Colonic mucosa (tissue), 4 donors: ENCODE measurements at places on chromosomes 5 and 9.

- DNase-seq, result no peak
Observed at GRCh38 chr5:40033411-40033810, 608.6 kb upstream of the DAB2 start.

- no peak for DNase-seq
Observed at GRCh38 chr9:69945671-69946141, 97.9 kb upstream of the MAMDC2 start.

DNA sequence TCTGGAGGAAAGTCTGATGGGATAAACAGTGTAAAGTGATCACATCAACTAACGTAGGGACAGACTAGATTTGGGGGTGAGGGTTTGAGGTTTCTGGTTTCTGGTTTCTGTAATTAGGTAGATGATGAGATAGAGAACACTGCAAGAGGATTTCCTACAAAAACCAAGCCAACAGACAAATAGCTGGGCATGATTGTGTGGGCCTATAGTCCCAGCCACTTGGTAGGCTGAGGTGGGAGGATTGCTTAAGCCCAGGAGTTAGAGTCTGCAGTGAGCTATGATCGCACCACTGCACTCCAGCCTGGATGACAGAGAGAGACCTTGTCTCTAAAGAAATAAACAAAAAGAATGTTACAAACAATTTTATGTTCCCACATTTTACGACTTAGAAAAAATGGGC is 34.4 kb upstream of the RNU6ATAC start:
- no peak for DNase-seq

DNA sequence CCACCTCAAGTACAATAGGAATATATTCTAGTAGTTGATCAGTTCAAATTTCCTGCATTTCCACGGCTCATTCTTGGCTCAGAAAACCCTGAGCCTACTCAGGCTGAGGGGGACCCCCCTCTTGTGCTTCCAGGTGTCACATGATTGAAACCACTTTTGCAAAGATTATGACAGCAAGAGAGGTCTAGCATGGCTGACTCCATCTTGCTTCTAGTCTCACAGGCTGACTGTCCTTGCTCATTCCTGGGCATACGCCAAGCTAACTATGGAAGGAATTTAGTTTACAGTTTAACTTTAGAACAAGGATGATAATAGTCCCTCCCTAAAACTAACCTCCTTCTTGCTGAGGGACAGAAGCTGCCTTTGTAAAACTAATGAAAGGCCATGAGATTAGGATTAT is 154.1 kb downstream of the SNX18 start:
- no peak for DNase-seq

- no peak for DNase-seq
Observed at GRCh38 chr9:122348288-122348777, 22.5 kb upstream of the PTGS1 start.

GRCh38 chr5:180097926-180098325 is 26.4 kb upstream of the RNF130 start:
- DNase-seq, result no peak

DNA sequence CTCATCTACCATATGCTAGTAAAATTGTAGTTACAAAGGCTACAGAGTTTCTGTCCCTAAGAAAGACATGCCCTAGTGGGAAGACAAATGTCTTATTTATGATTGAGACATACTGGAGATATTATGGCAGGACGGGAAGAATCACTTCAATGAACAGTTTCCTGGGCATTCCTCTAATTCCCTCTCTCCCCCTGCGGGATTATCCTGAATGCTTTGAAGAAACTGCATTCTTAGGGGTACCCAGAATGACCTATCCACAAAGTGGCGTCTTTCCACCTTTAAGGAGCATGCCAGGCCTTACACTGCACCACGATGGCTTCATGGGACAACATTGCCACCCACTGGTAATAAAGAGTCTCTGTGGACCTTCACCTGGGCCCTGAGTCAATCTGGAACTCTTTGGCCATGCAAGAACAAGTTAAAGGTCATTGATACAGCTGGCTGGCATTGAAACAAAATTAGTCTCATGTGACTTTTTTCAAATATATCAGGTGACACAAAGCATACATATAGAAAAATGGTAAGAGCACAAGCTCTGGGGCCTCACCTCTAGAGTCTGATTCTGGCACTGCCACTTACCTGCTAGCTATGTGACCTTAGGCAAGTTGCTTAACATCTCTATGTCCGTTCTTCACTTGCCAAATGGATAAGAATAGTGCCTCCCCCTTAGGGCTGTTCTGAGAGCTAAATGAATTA is 32.0 kb downstream of the ANKRD55 start:
- DNase-seq, result peak; percentile 57

DNA sequence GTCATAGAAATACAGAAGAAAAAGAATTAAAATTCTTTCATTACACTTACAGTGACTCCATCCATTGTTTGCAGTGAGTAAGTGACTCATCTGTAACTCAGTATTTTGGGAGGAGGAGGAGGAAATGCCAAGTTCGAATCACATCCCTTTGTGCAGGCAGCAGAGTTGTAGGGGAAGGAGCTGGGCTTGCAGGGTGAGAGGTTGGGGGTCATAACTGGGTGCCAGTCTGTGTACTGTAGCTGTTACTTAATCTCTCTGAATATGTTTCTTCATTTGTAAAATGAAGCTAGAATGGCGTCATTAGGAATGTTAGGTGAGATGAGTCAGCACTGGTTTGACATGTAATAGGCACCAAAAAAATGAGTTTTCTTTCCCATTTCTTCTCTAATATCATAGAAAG is 235.7 kb upstream of the ADAMTSL1 start:
- DNase-seq, result no peak

DNA sequence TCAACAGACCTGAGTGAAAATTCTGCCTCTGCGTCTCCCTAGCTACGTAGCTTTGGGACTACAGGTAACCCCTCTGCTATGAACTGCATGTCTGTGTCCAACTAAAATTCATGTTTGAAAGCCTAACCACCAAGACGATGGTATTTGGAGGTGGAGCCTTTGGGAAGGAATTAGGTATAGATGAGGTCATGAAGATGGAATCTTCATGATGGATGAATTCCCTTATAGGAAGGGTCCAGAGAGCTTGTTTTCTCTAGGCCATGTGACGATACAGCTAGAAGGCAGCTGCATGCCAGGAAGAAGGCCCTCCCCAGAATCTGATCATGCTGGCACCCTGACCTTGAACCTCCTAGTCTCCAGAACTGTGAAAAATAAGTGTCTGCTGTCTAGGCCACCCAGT is 296.4 kb downstream of the SLIT3 start:
- no peak for DNase-seq

- DNase-seq, result no peak
Observed at GRCh38 chr5:86095092-86095491, 522.6 kb upstream of the COX7C start.

GRCh38 chr5:102807878-102808502 is 52.9 kb downstream of the PAM start:
- DNase-seq, result no peak

DNA sequence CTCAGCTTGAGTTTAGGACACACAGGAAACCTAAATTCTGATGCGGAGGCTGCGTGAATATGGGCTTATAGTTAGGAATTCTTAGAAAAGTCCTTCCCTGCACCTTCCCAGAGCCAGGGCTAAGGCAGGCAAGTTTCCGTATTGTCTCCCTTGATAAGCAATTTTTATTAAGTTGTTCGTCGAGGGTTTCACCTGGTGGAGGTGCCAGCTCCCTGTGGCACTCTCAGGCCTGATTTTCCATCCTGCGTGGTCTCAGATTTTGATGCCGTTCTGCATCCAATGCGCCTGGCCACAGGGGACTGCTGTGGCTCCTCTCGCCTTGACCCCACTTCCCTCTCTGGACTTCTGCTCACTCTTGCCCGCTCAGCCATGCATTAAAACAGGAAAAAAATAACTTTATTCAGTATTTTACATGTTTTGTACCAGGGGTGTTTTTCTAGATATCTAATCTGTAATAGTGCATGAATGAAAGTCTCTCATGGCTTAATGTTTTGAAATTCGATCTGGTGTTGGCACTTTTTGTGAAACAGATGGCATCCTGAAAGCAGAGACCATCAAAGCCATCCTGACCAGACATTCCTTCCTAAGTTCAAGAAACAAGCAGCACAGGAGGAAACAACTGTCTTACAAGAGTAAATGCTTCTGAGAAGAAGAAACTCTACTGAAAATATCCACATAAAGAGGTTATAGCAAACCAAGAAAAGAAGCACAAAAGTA is 50.7 kb downstream of the TRIP13 start:
- DNase-seq, result no peak

DNA sequence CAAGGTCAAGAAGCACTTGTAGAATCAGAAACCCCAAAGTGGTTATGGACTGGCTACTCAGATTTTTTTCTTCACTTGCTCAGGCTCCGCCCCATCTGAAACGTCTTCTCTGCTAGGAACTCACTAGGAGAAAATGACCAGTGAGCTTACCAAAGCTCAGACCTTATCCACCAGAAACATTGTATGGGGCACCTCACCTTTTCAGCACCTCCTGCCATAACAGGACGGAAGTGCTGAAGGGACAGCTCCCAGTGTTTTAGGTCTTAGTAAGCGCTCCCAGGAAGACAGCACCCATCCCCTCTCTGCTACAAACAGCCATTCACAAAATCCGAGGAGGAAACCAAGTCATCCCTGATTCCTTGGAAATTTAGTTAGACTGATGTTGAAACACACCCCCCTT is 1.2 kb upstream of the GABRA1 start:
- no peak for DNase-seq

- peak; percentile 39 for DNase-seq
Observed at GRCh38 chr5:148957591-148958202, 105.2 kb downstream of the SH3TC2 start.

DNA sequence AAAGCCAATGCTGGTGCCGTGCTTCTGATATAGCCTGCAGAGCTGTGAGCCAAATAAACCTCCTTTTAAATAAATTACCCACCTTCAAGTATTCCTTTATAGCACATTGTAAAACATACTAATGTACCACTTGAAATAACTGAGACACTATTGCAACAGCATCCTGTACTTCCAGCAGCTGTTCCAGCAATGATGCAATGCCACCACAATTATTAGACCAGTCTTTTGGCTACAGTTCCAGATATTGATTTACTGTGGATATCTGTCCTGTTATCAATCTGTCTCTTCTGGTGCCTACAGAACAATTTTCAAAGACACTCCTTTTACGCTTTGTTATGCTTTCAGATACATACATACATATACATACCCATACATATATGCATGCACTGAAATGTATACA is 567.9 kb downstream of the TAF11L14 start:
- DNase-seq, result no peak

DNA sequence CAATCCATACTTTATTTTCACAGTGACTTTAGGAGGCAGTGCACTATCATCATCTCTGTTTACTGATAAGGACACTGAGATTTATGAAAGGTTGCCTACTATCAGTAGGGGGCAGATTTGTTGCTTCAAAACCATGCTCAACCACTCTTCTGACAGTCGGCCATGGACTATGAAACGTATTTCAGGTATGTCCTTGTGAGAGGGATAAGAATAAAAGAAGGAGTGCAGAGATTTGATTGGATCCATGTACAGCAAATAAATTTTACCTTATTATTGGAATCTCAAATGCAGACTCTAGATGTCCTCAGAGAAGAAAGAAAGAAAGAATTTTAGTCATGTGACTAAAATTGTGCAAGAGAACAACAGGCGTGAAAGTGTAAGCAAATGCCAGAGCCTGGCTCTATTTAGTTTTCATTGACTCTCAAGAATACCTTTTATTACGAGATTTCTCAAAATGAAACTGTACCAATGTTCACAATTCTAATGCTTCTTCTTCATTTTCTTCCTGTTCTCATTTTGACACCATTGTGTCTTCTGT is 296.6 kb upstream of the RASA1 start:
- no peak for DNase-seq

DNA sequence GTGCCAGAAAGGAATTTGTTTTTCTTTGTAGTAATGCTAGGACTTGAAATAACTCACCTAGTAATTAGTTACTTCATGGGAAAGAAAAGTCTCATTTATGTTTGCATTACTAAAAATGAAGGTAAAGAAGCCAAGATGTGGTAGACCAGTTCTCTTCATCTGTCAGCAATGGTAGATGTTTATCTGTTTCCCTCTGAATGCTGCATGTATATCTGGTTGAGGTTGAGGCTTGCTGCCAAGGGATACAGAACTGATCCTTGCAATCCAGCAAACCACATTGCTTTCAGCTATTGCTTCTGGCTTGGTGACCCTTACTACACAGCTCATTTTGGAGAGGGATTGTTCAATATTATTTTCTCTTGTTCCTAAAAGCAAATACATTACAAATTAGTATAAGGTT is 73.6 kb downstream of the ZNF474 start:
- DNase-seq, result no peak

DNA sequence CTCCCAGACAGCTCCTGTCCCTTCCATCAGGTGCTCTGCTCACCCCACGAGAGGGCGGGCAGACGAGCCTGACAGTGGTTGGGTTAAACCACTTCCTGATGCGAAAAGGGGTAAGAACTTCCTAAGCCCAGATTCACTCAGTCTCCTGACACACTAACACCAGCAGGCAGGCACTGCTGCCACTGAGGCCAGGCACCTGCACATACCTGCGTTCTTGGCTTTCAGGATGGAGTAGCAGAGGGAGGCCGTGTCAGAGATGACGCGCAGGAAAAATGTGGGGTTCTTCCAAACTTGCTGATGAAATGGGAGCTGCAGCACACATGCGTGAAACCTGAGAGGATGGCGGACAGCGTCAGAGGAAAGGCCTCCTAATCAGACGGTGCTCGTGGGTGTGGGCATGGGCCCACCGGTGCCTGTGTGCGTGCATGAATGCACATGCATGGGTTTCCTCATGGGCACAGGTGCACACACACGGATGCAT is 29.9 kb downstream of the SLC6A18 start:
- DNase-seq, result no peak

- DNase-seq, result no peak
Observed at GRCh38 chr5:138603249-138603920, 28.2 kb upstream of the HSPA9 start.

DNA sequence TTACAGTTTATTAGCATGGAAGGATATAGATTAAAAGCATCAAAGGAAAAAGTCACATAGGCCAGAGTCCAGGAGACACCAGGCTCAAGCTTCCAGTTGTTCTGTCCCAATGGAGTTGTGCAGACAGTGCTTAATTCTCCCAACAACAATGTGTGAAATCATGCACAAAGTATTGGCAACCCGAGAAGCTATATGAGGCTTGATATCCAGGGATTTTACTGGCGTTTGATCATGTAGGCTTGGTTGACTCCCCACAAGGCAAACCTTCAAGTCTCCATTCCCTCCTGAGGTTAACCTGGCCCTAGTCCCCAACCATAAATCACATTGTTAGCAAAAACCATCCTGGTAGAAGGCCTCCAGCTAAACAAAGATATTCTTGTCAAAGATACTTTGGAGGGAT is 141.5 kb downstream of the ADAMTS19 start:
- DNase-seq, result no peak

- peak; percentile 31 for DNase-seq
Observed at GRCh38 chr5:61817472-61818326, 485.6 kb downstream of the ZSWIM6 start.
